Erythroblast (primary cell): ENCODE measurements at places on chromosomes 12 and 14.

GRCh38 chr12:70722584-70723343 lies 85.5 kb upstream of the PTPRB start:
- DNase-seq: no peak

DNA sequence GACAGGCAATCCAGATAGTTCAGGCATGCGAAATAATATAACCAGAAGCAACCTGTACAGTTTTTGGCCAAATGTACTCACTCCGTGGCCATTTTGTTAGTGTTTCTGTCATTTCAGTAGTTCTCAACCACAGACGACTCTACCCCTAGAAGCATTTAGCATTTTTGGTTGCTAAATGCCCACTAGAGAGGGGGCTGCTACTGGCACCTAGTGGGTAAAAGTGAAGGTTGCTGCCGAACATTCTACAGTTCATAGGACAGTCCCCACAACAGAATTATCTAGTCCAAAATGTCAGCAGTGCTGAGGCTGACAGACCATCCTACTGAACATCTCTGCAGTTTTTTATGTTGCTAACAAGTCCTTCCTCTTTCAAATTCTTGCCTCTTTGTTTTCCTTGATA lies 107.4 kb downstream of the TSHR start:
- DNase-seq: peak; percentile 79

DNA sequence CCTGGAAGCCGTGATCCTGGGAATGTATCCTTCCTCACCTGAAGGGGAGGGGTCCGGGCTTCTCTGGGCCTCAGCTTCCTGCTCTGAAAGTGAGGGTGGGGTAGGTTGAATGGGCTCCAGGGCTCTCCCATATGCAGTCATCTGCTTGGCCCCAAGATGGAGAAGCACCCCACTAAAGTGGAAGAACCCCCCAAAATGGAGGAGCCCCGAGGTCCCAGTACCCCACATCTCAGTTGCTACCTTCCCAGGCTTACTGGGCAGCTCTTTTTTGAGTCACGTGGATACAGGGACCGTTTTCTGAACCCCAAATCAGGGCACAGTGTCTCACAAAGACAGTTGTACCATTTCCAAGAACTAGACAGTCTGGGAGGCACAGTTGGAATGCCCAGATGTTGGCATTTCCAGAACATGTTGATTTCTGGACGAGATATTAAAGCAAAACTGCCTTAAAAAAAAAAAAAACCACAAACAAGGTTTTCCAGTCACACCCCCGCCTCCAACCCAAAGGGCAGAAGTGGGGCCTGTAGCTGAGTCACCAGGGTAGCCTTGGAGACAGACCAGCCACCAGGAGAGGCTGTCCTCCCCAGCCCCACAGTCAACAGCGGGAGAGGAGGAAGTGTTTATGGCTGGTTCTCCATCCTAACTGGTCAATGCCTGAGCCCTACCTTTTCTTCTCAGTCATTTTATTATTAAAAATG lies 12.1 kb downstream of the VASH1 start:
- DNase-seq: peak; percentile 56

GRCh38 chr12:132014915-132015280 lies 65.2 kb downstream of the EP400 start:
- DNase-seq: no peak

GRCh38 chr14:81834308-81834707 lies 300.7 kb upstream of the SEL1L start:
- DNase-seq: no peak

DNA sequence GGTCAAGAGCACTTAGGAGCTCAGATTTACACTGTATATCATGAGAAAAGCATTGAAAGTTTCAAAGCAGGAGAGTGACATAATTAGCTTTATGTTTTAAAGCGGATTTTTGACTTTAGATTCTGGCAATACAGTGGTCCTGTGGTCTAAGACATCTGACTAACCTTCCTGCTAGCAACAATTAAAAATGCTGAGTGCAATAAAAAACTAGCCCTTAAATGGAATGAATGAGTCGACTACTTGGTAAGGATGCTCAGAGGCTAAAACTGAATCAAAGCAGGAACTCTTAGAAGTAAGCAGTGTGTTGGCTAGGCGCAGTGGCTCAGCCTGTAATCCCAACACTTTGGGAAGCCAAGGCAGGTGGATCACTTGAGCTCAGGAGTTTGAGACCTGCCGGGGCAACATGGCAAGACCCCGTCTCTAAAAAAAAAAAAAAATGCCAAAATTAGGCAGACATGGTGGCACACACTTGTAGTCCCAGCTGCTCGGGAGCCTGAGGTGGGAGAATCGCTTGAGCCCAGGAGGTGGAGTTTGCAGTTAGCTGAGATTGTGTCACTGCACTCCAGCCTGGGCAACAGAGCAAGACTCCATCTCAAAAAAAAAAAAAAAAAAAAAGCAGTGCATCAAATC lies 18.9 kb downstream of the BICD1 start:
- no peak for DNase-seq

DNA sequence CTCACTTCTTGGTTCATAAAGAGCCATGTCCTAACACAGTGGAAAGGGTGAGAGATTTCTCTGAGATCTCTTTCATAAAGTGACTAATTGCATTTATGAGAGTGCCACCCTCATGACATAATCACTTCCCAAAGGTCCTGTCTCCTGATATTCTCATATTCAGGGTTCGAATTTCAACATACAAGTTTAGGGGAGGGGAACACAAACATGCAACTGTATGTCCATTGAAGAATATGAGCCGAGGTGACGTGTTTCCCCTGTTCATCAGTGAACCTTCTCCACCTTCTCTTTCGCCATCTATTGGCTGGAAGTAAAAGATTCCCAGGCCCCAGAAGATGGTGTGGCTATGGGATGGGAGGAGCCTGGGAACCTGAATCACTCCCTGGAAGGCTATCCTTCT lies 354.2 kb upstream of the ATP2B1 start:
- DNase-seq: no peak

GRCh38 chr14:101237252-101237616 lies 324.1 kb upstream of the DIO3 start:
- DNase-seq: no peak

- DNase-seq: no peak
Observed at GRCh38 chr12:6279256-6279628, 31.2 kb upstream of the PLEKHG6 start.

- DNase-seq: no peak
Observed at GRCh38 chr12:102298022-102298421, 100.4 kb upstream of the PMCH start.

- no peak for DNase-seq
Observed at GRCh38 chr12:106115440-106115839, 23.3 kb downstream of the NUAK1 start.

GRCh38 chr12:114774197-114774596 lies 90.2 kb upstream of the TBX3 start:
- DNase-seq: no peak

DNA sequence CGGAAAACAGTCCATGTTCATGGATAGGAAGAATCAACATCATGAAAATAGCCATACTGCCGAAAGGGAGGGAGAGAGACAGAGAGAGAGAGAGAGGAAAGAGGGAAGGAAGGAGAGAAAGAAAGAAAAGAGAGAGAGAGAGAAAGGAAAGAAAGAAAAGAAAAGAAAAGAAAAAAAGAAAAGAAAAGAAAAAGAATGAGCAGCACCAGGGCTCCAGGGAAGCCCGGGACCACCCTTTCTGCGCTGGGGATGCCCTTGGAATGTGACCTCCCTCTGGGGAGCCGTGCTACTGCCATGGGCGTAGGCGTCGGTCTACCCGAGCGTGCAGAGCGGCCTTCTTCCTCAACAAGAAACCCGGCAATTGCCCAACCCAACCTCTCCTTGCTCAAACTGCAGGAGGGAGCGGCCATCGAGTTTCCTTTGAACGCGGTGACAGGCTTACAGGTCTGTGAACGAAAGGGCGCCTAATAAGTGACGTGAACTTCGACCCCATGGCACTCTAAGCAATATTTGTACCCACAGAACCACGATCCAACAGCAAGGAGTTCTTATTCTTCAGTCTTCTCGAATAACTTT lies 16.9 kb downstream of the OR6S1 start:
- peak; percentile 82 for DNase-seq

- no peak for DNase-seq
Observed at GRCh38 chr14:97977651-97978261, 1180.6 kb downstream of the VRK1 start.

- DNase-seq: no peak
Observed at GRCh38 chr12:18454330-18454729, 193.0 kb downstream of the PIK3C2G start.

DNA sequence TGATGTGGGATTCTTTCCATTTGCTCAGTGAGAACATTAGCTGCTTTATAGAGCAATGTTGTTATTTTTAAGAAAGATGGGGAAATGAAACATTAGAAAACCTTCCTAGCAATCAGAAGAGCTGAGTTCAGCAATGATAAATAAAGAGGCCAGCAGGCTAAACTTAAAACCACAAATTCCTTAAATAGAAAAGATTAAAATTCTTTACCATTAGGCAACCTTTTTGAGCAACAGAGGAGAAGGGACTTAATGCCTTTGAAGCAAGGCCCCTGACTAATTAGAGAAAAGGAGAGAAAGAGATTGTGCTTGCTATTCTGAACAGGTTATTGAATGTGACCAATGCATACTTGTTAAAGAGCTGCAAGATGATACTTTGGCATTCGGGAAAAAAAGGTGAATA lies 160.8 kb upstream of the LMO3 start:
- no peak for DNase-seq

DNA sequence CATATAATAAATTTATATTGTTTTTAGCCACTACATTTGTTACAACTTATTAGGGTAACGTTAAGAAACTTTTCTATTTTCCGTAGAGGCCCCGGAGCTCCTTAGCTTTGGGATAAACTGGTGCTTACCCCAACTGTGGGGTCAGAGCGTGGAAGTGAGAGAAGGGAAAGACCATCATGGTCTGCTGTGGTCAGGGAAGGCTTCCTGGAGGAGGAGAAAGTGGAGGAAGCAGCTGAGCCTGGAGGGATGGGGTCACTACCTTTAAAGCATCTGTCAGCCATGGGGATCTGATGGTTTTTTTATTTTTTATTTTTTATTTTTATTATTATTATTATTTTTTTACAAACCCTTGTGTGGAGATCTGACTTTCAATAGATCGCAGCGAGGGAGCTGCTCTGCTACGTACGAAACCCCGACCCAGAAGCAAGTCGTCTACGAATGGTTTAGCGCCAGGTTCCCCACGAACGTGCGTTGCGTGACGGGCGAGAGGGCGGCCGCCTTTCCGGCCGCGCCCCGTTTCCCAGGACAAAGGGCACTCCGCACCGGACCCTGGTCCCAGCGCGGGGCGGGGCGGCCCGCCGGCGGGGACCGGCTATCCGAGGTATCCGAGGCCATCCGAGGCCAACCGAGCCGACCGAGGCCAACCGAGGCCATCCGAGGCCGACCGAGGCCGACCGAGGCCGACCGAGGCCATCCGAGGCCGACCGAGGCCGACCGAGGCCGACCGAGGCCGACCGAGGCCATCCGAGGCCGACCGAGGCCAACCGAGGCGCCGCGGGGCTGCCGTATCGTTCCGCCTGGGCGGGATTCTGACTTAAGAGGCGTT lies 1101.2 kb upstream of the TMEM132C start:
- peak; percentile 59 for DNase-seq

- DNase-seq: no peak
Observed at GRCh38 chr14:78346747-78347146, 176.6 kb downstream of the NRXN3 start.

- no peak for DNase-seq
Observed at GRCh38 chr14:54317391-54317790, 79.4 kb upstream of the CDKN3 start.

GRCh38 chr14:69610020-69610873 lies 1.1 kb upstream of the SUSD6 start:
- peak; percentile 54 for DNase-seq

GRCh38 chr12:123142921-123143735 lies 7.8 kb downstream of the PITPNM2 start:
- DNase-seq: no peak

DNA sequence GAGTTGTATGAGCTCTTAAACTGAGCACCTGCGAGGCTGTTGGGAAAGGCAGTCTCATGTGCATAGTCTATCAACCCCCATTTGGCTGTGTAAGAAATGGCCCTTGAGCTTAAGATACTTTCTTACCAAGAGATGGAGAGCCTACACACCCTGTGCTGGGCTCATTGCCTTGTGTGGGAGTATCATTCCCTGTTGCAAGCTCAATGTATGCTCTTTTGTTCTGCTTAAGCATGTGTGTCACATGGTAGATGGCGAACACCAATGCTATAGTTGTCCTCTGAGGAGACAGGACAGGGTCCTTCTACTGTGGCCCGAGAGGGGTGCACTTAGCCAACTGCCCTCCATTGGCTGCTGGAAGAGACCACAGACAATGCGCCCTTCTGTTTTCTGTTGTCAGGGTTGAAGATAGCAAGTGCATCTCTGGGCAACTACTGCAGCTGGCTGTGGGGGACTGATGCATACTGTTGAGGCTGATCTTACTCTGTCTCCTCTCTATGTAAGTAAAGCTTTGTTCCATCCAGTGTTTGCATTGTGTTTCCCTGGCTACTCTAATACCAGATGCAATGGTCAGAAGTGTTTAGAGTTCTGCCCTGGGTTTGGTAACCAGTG lies 79.5 kb downstream of the PTPRB start:
- DNase-seq: no peak

GRCh38 chr12:2624543-2625288 lies 170.1 kb upstream of the FKBP4 start:
- DNase-seq: peak; percentile 43

DNA sequence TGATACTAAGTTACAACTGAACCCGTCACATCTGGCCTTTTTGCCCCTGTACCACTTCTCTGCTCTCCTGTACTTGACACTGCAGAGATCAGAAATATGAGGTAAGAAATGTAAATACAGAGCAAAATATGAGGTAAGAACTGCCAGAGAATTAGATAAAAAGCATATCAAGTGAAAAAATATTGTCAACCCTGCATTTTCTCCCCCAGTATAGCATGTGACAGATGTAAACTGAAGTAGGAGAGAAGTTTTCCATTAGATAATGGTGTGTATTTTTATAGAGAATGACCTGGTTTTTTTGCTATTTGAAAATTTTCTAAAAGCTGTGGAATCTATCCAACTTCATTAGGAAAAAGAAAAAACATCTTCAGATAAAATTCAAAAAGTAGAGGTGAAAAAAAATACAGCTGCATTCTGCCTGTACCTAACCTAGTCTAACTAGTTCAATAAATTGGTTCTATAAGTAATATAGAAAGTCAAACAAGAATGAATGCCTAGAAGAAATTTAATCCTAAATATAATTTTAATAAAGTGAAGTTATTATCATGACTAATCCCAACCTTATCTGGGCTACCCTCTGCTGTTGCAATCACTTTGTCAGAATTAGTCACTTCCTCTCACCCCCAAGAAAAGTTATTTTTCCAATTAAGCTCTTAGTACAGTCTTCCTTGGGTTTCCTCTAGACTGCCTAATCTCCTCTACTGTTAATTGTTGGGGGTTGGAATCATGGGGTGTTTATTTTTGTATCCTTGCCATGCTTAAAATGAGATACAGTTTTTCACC lies 210.0 kb downstream of the RASSF9 start:
- peak; percentile 4 for DNase-seq

- DNase-seq: no peak
Observed at GRCh38 chr12:106769078-106769477, 5.4 kb upstream of the RIC8B start.

DNA sequence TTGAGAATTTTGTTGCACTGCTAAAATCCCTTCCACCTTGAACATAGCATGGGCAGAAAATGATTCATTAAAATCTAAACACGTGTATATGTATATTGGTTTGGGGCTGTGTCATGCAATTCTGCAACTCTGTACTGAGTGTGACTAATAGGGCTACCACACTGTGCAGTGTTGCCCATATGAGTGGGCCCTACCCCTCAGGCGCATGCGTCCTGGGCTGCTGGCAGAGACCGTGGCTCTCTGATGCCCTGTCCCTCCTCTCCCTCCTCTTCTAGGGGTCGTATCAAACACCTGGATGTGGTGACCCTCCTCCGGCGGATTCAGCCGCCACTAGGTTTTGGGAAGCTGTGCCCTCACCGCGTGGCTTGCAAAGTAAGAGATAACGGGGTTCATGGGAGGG lies 128.4 kb upstream of the FKBP4 start:
- DNase-seq: no peak

GRCh38 chr12:74725154-74725553 lies 187.5 kb downstream of the ATXN7L3B start:
- DNase-seq: no peak
